ENCODE measurements at places on chromosomes 2 and 18.

- DNase-seq: peak; percentile 9
Measured at GRCh38 chr18:49628119-49628518, 66.3 kb downstream of the LIPG start.

- no peak for DNase-seq
Measured at GRCh38 chr2:238438856-238439849, 12.4 kb downstream of the ASB1 start.

DNA sequence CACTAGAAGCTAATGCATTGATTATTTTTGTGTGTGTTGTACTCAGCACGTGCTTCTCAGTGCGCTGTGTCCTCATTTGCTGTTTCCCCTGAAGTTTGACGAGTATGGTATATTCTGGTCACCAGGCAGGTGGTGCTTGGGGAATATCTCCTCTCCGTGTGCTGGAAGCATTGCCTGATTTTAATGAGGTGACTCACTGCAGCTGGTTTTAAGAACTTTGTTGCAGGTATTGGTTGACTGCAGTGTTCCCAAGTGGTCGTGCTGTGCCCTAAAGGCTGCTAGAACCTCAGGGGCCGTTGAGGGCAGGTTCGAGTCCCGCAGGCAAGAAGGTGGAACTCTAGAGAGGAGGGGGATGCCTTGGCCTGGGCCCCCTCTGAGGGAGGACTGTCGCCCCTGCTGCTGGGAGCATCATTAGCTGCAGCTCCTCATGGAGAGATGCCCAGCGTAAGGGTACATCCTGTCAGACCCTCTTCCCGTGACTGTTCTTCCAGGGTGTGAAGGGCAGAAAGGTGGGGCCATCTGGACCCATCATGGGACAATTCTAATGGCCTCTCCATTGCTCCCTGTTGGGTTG, 82.6 kb downstream of the AGAP1 start:
- no peak for DNase-seq

DNA sequence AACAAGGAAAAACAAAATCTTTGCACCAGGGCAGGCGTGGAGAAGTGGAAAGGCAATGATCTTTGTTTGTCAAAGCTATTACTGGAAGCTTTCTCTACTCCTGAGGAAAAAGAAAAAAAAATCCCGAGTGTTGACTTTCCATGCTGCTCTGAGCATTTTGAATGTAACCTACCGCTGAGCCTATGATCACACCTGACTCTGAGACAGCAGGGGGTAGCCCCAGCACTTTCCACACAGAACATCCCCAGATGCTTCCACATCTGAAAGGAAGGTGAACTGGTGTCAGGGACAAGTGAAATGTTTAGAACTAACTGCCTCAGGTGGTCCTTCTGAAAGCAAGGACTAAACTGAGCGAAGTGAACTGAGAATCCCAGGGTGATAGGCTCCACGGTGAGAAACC, 1315.1 kb upstream of the DDX18 start:
- peak; percentile 78 for DNase-seq

DNA sequence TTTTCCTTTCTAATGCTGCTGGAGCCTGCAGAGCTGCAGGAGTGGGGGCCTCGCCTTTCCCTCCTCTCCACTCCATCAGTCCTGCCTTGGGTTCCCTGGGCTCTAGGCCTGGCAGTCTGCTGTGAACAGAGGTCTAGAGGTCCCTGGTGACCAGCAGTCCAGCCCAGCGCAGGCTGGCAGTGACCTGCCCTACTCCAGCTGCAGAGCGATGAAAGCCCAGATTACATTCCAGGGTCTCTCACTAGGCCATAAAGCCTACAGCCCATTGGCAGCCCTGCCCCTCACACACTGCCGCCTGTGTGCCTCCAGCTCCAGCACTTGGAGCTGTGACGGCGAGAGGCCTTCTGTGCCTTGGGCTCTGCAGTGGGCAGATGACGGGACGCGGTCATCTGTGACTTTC, 14.8 kb upstream of the MAL start:
- DNase-seq: no peak

DNA sequence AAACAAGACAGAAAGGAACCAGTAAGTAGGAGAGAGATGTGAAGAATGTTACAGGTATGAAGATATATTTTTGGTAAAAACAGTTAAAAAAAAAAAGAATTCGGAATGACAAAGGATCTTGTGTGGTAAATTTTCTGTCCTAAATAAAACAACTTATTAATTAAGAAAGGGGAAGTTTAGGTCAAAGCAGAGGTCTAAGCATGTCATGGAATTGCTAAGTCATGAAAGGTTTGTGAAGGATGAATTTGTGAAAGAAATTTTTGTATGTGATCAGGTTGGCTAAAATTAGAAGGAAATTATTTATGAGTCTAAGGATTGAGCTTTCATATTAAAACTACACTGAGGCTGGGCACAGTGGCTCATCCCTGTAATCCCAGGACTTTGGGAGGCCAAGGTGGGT, 11.1 kb upstream of the ALPG start:
- DNase-seq: no peak

GRCh38 chr2:72143441-72144273, 4.0 kb downstream of the CYP26B1 start:
- no peak for DNase-seq

DNA sequence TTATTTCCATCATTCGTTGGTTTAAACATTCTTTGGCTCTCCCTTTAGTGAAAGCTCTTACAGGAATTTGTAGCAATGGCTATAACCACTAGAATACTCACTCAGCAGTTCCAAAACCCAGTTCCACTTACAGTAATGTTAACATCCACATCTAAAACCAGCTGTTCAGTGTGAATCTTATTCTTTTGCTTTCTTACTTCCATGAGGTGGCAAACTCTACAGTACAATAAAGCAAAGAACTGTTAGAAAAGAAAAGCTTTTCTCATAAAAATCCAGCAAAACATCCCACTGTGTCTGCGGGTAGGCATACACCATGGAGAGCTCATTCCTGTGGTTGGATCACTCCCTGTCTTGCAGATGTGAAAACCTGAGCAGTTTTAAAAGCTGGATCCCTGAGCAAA, 147.1 kb downstream of the ARHGAP28 start:
- no peak for DNase-seq

- DNase-seq: no peak
Measured at GRCh38 chr2:602571-603359, 74.4 kb downstream of the TMEM18 start.

DNA sequence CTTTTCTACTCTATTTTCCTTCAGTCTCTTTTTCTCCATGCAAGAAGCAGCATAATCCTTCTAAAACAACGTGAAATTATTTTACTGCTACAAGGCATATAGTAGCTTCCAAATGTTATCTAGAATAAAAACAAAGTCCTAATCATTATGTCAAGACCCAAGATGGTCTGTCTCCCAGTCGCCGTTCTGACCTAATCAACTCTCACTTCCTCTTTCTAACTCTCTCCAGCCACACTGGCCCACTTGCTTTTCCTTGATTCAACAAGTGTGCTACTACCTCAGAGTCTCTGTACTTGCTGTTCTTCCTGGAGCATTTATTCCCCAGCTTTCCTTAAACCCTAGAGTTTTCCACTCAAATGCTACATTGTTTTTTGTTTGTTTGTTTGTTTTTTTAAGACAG, 1491.2 kb downstream of the LRP1B start:
- no peak for DNase-seq

GRCh38 chr2:68689553-68690537, 44.8 kb upstream of the ARHGAP25 start:
- DNase-seq: no peak

DNA sequence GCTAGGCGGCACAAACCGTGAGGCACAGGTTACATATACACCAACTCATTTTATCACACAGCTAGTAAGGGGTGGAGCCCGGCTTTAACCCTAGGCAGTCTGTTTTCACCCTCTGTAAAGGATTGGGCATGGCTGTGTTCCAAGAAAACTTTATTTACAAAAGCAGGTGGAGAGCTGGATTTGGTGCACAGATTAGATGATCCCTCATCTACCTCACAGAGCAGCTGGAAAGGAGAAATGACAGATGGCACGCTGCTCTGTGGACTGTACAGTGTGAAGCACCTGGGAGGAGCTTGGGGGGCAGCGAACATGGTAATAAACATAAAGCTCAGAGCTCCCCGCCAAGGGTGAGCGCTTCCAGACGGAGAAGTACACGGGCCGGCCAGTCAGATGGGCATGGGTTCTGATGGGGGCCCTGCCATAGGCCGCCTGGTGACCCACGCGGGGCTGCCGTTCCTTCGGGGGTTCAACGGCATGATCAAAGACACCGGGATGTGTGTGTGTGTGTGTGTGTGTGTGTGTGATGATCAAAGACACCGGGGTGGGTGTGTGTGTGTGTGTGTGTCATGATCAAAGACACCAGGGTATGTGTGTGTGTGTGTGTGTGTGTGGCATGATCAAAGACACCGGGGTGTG, 862 bp upstream of the TMEM177 start:
- DNase-seq: peak; percentile 66

DNA sequence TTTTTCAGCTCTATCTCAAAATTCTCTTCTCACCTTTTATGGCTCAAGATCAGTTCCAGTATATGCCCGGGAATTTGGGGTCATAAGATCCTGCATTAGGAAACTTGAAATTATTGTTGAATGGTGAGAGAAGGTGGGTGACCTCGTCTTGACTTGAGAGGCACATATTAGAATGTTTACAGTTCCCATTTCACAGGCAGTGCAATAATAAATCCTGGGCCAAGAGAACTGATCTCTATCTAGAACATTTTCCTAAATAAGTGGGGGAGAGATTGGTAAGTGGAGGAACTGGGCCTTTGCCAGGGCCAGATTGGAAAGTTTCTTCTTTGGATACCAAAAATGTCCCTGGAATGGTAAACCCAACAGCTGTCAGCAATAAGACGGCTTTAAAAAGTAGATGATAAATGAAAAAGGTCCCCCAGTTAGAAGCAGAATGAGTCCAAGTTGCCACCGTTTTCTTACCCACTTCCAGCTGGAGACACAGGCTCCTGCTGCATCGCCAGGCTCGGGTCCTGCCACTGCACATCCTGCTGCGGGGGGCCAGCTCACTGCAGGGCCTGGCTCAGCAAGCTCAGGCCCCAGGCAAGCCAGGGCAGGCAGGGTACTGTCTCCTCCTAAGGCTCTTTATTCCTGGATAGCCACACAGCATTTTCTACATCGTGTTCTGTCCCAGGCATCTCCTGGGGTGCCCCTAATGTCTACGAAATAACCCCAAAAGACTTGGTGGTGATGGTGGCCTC, 126.4 kb upstream of the EPAS1 start:
- no peak for DNase-seq
